Testis (tissue), 5 donors: ENCODE measurements at places on chromosomes 7 and 10.

GRCh38 chr10:46223626-46224413, 63.0 kb upstream of the ANTXRL start:
- H3K4me3 ChIP-seq = no peak overlapping the region
- no peaks in the 10 kb centered on the region for H3K4me1 ChIP-seq
- no peaks in the 10 kb centered on the region for H3K27me3 ChIP-seq
- no peak for DNase-seq
- H3K27ac ChIP-seq = no peak overlapping the region
- no peaks in the 10 kb centered on the region for H3K36me3 ChIP-seq

DNA sequence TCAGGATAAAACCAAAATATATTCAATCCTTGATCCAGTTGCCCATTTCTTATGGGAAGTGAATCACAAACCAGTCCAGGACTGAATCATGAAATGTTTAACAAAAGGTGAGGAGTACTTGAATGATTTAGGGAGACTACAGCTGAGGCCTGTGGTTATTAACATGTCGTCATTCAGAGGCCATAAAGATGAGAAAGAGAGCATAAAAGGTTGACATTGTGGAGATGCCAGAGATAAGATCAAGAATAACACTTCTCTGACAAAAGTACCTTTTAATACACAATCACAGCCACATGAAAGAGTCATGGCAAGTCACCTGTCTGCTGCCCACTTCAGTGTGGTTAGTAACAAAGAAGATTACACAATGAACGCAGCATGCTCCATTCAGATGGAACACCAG, 1195.7 kb upstream of the SORCS1 start:
- no peaks in the 10 kb centered on the region for H3K36me3 ChIP-seq
- H3K4me1 ChIP-seq = no peaks in the 10 kb centered on the region
- H3K27me3 ChIP-seq = no peaks in the 10 kb centered on the region
- no peak overlapping the region for H3K4me3 ChIP-seq
- H3K27ac ChIP-seq = no peak overlapping the region

DNA sequence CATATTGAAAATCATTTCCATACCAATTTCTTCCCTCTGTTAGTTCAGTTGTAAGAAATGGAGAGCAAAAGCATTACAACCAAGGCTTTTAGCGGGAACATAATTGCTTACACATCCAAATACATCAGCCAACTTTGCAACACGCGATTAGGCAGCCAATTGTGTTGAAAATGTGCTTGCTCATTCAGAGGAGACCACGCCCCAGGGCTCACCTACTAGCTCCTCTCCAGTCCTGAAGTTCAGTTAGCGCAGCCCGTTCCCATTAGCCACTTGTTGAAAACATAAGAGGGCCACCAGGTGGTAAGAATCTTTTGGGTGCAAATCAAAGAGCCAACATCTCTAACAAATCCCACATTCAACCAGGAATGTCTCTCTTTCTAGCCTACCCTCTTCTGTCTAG, 213.2 kb upstream of the MDFIC start:
- no peak overlapping the region for H3K4me3 ChIP-seq
- H3K27me3 ChIP-seq = no peaks in the 10 kb centered on the region
- no peaks in the 10 kb centered on the region for H3K4me1 ChIP-seq
- H3K36me3 ChIP-seq = no peaks in the 10 kb centered on the region
- no peak for DNase-seq

DNA sequence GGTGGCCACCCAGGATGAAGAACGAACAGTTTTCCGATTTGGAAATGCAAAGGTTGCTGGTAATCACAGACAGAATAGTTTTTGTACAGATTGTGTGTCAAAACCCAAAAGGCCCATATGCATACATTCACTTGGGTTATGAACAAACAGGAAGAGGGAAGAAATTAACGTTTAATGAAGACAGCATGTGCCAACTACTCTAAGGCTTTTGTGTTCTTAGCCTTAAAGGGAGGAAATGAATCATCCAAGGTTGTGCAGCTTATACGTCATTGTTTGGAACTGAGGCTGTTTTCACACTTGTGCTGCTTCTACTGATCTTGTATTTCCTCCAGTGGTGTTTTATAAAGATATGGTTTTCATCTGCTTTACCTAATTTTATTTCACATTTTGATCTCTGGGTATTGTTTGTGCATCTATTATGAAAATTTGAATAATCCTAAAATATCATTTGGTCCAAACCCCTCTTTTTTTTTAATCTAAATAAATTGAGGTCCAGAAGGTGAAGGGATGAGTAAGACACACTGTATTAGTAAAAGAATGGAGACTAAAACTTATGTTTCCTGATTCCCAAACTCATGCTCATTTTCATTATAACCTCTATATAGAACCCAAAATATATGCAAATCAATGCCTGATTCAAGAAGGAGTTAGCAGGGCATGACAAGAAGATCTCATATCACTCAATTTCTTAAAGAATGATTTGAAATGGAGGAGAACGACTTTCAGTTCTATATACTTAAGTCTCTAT, 373.1 kb downstream of the THSD7A start:
- DNase-seq = no peak
- no peaks in the 10 kb centered on the region for H3K4me1 ChIP-seq
- H3K27ac ChIP-seq = no peak overlapping the region
- H3K4me3 ChIP-seq = no peak overlapping the region

DNA sequence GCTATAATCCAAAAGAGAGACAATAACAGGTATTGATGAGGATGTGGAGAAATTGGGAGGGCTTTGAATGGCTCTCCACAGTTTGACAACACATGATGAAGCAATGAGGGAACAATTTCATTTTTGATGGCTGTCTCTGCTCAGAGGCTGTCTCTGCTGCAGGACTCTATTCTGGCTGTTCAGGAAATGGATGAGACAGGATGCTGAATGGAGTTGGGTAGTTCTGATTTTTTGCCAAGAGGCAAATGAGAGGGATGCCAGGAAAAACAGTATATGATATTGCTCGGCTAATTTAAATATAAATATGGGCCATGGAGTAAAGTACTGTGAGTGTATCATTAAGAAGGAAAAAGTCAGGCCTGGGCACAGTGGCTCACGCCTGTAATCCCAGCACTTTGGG, 16.8 kb downstream of the APBB1IP start:
- no peak for DNase-seq
- no peaks in the 10 kb centered on the region for H3K36me3 ChIP-seq
- no peak overlapping the region for H3K4me3 ChIP-seq
- no peak overlapping the region for H3K27ac ChIP-seq

DNA sequence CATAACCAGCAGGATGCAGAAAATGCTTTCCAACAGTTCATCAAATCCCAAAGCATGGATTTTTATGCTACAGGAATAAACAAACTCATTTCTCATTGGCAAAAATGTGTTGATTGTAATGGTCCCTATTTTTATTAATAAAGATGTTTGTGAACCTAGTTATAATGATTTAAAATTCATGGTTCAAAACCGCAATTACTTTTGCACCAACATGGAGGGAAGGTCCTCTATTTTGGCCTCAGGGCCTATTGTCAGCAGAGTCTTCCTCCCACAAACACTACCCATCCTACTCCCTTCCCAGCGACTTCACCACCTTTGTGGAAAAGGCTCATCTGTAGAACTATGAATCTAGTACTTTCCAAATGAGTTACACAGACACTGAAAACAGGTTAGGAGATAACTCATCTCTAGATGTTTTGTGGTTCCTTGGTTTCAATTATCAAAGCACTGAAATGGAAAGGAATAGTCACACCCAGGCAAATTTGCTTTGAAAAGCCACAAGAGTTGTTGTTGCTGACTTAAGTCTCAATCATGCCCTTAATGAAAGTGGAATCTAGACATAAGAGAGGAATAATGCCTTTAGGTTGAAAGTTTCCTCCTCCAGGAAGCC, 59.4 kb upstream of the FRMD4A start:
- H3K27me3 ChIP-seq = no peaks in the 10 kb centered on the region
- no peaks in the 10 kb centered on the region for H3K36me3 ChIP-seq
- H3K4me1 ChIP-seq = no peaks in the 10 kb centered on the region
- H3K4me3 ChIP-seq = no peak overlapping the region
- DNase-seq = no peak

GRCh38 chr7:34457329-34457728, 200.7 kb upstream of the NPSR1 start:
- DNase-seq = no peak
- no peaks in the 10 kb centered on the region for H3K4me1 ChIP-seq
- H3K36me3 ChIP-seq = no peaks in the 10 kb centered on the region
- H3K4me3 ChIP-seq = no peak overlapping the region
- H3K27ac ChIP-seq = no peak overlapping the region

DNA sequence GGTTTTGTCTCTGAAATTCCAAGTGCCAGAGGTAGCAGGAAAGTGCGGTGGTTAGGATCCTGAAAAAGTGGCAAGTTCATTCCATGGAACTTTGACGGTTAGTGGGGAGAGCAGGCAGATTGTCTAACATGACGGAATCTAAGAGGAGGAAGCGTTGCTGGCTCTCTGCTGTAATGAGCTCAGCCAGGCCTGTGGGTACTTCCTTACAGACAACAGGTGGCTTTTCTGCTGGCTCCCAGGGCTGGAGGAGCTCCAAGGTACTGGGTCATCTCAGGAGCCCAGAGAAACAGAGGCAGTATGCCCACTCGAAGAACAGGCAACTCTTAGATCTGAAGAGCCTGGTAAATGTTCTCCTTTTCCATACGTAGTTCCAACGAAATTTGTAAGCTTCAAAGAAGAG, 3.1 kb upstream of the AIFM2 start:
- no peak overlapping the region for H3K27ac ChIP-seq
- no peak overlapping the region for H3K4me3 ChIP-seq
- peaks cover 6% of the 10 kb centered on the region for H3K4me1 ChIP-seq
- DNase-seq = no peak

DNA sequence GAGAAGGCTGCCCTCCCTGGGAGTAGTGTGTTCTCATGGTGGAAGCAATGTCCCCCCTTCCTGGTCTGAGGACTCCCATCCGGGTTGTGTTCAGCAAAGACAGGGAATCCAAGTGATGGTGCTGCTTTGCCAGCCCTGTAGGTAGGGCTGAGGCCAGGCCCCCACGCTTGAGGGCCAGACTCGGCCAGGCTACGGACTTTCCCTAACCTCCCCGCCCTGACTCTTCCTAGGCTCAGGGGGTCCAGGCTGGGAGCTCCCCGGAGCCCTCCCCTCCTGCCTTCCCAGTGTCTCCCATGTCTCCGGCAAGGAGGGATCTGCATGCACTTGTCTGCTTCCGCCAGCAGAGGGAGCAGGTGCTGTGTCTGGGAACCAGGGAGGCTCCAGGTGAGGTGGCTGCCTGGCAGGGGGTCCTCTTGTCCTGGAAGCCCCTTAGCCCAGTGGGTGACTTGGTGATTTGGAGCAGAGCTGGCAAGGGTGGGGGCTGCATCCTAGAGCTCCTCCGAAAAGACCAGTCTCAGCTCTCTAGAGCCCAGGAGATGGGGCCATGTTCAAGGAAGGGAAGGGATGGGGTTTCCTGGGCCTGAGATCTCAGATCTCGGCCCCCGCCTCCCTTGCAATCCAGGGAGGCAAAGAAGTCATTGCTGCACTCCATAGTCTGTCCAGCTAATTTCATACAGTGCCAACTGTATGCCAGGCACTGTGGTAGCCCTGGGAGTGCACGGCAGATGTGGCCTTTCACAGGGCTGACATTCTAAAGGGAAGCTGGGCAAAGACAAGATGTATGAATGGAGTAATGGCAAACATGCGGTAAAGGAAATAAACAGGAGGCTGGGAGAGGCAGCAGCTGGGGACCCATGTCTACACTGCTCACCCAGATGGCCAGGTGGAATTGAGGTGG, 20.3 kb upstream of the SFRP5 start:
- no peaks in the 10 kb centered on the region for H3K4me1 ChIP-seq
- H3K27ac ChIP-seq = no peak overlapping the region
- DNase-seq = peak; percentile 78
- no peak overlapping the region for H3K4me3 ChIP-seq

DNA sequence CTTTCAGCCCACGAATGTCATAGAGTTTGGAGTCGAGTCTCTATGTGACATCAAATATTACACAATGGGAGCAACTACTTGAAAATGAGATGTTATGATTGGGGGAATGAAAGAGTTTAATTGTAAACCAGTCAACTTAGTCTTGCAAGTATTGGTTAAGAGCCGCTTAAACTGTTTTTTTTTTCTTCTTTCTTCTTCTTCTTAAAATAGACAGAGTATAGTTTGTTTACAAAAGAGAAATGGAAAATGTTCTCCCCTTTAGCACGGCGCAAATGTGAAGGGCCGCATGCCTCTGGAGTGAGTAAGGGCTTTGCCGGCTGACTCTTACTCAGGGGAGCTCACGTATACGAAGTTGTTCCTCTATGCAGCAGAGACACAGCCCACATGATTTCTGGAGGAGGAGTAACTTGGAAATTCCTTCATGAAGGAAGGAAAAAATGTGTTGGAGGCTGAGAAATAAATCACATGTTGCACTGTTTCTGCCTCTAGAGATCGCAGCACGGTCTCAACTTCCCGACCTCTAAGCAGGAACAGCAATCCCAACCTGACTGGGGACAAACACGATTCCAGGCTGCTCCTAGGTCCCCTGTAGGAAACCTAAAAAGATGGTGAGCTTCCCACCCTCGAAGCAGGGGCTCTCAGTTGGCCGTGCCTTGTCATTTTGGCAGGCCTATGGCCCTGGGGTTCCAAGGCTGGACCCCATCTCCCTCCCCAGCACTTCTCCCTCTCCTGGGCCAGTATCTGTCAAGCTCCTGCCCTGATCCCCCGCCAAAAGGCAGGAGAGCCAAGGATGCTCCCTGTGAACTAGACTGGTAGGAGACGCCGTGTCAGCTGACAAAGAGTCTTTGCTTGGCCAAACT, 44.8 kb downstream of the MYOF start:
- H3K27ac ChIP-seq = peak overlapping the region; percentile 97
- peak; percentile 83 for DNase-seq
- H3K27me3 ChIP-seq = no peaks in the 10 kb centered on the region
- H3K36me3 ChIP-seq = no peaks in the 10 kb centered on the region
- peaks cover 33% of the 10 kb centered on the region for H3K4me1 ChIP-seq
- no peak overlapping the region for H3K4me3 ChIP-seq

GRCh38 chr7:33744293-33745075, 160.9 kb upstream of the BMPER start:
- no peaks in the 10 kb centered on the region for H3K36me3 ChIP-seq
- H3K27me3 ChIP-seq = no peaks in the 10 kb centered on the region
- peak; percentile 27 for DNase-seq
- no peaks in the 10 kb centered on the region for H3K4me1 ChIP-seq
- H3K4me3 ChIP-seq = no peak overlapping the region

DNA sequence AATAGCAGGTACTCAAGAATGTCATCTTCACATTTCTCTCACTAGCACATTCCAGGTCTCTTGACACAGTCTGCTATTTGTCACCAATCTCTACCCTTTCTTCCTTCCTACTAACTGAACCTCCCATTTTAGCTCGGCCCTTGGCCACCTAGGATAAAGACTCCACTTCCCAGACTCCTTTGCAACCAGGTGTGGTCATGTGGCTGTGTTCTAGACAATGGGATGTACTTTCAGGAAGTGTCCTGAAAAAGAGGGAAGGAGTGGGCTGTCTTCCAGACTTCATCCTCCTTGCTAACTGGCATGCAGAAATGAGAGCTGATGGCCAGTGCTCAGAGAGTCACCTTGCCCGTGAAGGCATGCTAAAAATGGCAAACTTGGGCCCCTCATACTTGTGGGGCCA, 139.2 kb downstream of the AMPH start:
- no peaks in the 10 kb centered on the region for H3K27me3 ChIP-seq
- no peak for DNase-seq
- H3K27ac ChIP-seq = no peak overlapping the region
- no peaks in the 10 kb centered on the region for H3K36me3 ChIP-seq
- H3K4me1 ChIP-seq = no peaks in the 10 kb centered on the region

- no peaks in the 10 kb centered on the region for H3K36me3 ChIP-seq
- H3K4me1 ChIP-seq = no peaks in the 10 kb centered on the region
- DNase-seq = no peak
- H3K4me3 ChIP-seq = no peak overlapping the region
These were observed 178.2 kb downstream of the RELN start for GRCh38 chr7:103811290-103811689.

- DNase-seq = no peak
- H3K4me3 ChIP-seq = no peak overlapping the region
- H3K27me3 ChIP-seq = no peaks in the 10 kb centered on the region
- no peaks in the 10 kb centered on the region for H3K4me1 ChIP-seq
These were observed 41.8 kb downstream of the PTPRZ1 start for GRCh38 chr7:121914676-121915279.
